Inflammatory macrophage treated with lipopolysaccharide for 1 hour (primary cell): ENCODE measurements at places on chromosomes 7 and 10.
A peak's percentile ranks its signal among the peaks of the same experiment; 100 is the strongest.

GRCh38 chr7:96097835-96098234 is 224.1 kb downstream of the SLC25A13 start:
- DNase-seq, result no peak

- DNase-seq, result no peak
Observed at GRCh38 chr7:26944501-26945358, 80.3 kb upstream of the SKAP2 start.

GRCh38 chr7:112084520-112084971 is 121.7 kb downstream of the DOCK4 start:
- peak; percentile 98 for DNase-seq

GRCh38 chr7:106829496-106829895 is 35.6 kb upstream of the PIK3CG start:
- DNase-seq, result no peak

- DNase-seq, result peak; percentile 5
Observed at GRCh38 chr10:88456730-88457129, 126.4 kb downstream of the RNLS start.

- no peak for DNase-seq
Observed at GRCh38 chr7:54663603-54664234, 95.3 kb downstream of the SEC61G start.

GRCh38 chr10:12476656-12477055 is 127.3 kb downstream of the CAMK1D start:
- no peak for DNase-seq

GRCh38 chr10:124288928-124289850 is 129.5 kb downstream of the OAT start:
- no peak for DNase-seq

GRCh38 chr7:101294039-101294831 is 27.4 kb downstream of the IFT22 start:
- DNase-seq, result no peak

DNA sequence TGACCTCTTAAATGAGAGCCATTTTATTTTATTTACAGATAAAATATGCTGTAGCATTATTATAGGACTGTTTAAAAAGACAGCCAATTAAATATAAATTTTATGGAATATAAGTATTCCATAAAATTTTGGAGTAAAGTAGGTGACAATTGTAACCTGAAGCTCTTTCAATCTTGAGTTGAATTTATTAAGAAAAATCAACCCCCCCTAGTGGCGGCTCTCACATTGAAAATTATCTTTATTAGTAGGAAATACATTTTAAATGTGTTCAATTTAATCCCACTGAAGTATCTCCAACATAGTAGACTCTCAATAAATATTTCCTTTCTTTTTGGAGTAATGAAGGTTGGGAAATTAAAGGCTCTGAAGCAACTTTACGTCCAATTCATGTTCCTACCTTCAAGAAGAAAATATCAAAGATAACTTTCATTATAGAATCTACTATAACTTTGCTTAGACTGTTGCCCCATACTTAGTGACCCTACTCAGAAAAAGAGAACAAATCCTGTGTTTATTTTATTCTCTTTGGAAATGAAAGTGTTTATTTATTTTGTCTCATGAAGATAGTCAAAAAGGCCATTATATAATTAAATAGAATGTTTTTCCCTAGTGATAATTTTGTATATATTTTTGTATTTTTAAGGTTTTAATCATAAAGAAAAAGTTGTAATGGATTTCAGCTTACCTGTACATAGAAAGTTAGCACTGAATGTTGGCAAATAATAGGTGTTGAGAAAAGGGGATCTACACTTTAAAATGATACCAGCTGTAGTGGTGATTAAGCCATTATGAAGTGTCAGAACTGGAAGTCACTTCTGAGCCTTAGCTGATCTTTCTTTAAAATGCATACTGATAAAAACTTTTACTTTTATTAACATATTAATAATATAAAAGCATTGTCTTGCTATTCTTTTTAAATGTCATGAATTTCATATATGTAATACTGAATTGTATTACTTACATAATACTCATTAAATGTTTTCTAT is 3.3 kb downstream of the AHR start:
- DNase-seq, result peak; percentile 86

DNA sequence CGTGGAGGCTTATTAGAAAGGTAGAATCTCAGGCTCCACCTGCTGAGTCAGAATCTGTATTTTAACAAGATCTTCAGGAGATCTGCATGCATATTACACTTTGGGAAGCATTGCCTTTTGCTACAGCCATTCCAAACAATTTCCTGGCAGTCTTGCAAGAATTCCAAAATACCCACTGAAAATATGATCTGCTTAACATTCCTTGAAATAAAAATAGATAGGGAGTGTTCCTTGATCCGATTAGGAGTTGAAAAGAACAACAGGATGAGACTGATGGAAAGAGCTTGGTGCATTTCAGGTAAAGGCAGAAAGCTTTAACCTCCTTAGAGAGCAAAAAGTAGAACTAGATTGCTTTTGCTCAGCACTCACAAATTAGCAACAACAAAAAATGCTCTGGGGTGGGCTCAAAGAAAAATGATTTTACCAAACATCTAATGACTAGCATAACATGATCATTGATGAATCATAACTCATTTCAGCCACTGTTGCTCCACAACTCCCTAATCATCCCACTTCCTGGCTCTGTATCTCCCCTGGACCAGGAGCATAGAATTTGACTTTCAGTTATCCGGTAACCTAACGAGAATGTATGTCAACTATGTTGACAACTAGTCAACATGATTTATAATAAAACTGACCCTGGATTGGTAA is 115.2 kb downstream of the RNLS start:
- DNase-seq, result no peak

- DNase-seq, result no peak
Observed at GRCh38 chr7:116232350-116232749, 22.0 kb downstream of the TES start.

DNA sequence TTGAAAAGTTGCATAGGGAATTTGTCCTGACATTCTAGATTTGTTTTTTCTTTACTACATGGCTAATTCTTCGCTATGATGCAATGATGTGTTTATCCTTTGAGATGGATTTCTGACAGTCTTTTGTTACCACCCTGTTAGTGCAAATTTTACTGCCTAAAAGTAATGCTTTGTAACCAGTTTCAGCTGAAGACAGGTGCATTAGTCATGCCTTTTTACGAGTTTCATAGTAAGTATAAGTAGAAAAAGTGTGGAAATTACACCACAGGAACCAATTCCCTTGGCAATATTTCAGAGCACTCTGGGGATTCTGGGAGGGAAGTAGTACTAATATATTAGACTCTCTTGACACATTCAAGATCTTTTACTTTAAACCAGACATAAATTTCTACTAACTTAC is 257.8 kb upstream of the DKK1 start:
- no peak for DNase-seq

- DNase-seq, result no peak
Observed at GRCh38 chr7:135845415-135846075, 96.9 kb upstream of the FAM180A start.

- DNase-seq, result no peak
Observed at GRCh38 chr7:88073626-88074025, 139.6 kb downstream of the ADAM22 start.

- DNase-seq, result no peak
Observed at GRCh38 chr7:120645966-120646365, 212.0 kb downstream of the TSPAN12 start.

DNA sequence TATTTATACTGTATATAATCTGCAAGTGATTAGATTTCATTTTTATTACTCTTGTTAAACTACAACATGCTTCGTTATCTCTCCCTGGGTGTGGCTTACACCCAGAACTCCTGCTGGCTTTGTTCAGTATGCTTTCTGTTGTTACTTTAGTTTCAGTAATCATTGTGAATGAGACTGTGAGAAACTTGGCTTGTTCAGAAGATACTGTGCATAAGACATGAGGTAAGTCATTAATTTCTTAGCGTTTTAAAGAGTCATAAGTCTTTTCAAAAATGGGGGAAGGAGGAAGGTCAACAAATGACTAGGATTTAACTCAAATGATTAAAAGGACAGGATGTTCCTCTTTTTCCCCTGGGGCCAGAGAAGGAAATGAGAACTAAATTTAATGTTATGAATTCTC is 11.6 kb upstream of the ADD3 start:
- DNase-seq, result peak; percentile 49

DNA sequence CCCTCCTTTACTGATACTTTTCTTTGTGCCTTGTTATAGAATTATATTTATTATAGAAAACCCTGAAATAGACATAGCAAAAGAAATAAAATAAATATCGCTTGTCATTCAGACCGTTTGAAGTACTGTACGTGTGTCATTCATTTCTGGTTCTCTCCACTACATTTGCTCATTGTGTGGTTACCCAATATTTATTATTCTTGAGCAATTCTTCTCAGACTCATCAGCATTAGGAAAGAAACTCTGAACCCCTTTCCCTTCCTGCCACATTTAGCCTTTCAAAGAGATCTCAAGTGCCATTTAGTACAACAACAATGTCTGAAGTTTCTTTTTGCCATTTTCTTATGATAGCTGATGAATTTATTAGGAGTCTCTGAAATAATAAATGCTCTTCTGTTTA is 154.1 kb downstream of the KIAA1217 start:
- no peak for DNase-seq

- DNase-seq, result no peak
Observed at GRCh38 chr10:117488004-117488403, 54.5 kb upstream of the EMX2 start.

GRCh38 chr7:7178081-7178480 is 4.3 kb upstream of the C1GALT1 start:
- no peak for DNase-seq

GRCh38 chr7:137476937-137477336 is 133.4 kb upstream of the PTN start:
- no peak for DNase-seq

GRCh38 chr10:94481410-94481809 is 64.2 kb upstream of the HELLS start:
- DNase-seq, result no peak

GRCh38 chr7:105011831-105012502 is 2.0 kb upstream of the KMT2E start:
- DNase-seq, result no peak

DNA sequence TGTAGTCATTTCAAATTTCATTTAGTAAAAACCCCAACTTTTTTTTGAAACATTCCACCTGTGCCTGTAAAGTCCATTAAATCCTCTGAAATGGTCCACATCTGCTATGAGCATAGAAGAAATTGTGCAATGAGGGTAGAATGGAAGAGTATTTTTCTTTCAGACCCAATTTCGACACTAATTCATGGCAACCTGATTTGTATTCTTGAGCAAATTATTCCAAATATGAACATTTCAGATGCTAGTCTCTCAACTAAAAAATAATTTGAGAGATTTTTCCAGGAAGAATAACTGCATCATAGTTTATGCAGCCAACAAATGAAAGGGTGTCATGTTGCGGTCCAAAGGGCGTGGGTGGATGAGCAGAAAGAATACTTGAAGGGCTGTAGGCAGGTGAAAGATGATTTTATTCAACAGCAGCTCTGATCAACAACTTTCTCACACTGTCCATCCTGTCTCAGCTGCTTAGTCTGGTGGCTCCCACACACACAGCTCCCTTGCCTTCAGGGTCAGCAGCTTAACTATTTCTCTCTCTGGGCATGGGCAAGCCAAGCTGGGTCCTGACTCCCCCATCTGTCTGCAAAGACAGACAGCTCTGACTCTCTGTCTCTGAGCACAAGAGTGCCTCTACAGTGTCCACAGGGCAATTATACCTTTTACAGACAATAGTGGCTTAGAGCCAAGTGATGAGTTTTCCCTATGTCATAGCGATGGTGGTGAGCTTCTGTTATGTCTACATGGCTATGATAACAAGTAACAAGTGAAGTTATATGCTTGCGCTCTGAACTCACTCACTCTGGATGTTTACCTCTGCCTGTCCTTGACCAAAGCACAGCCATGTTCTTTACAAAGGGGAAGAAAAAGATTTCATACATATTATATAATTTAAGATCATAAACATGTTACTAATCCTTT is 11.5 kb downstream of the STEAP2 start:
- DNase-seq, result no peak

- DNase-seq, result no peak
Observed at GRCh38 chr10:55979203-55979602, 381.9 kb downstream of the ZWINT start.

GRCh38 chr7:122454776-122455507 is 150.4 kb upstream of the FEZF1 start:
- no peak for DNase-seq

GRCh38 chr10:97053276-97053675 is 132.5 kb downstream of the SLIT1 start:
- DNase-seq, result no peak

GRCh38 chr10:101573885-101574753 is 13.9 kb downstream of the POLL start:
- no peak for DNase-seq

- no peak for DNase-seq
Observed at GRCh38 chr7:22942191-22942590, 71.7 kb downstream of the HYCC1 start.

DNA sequence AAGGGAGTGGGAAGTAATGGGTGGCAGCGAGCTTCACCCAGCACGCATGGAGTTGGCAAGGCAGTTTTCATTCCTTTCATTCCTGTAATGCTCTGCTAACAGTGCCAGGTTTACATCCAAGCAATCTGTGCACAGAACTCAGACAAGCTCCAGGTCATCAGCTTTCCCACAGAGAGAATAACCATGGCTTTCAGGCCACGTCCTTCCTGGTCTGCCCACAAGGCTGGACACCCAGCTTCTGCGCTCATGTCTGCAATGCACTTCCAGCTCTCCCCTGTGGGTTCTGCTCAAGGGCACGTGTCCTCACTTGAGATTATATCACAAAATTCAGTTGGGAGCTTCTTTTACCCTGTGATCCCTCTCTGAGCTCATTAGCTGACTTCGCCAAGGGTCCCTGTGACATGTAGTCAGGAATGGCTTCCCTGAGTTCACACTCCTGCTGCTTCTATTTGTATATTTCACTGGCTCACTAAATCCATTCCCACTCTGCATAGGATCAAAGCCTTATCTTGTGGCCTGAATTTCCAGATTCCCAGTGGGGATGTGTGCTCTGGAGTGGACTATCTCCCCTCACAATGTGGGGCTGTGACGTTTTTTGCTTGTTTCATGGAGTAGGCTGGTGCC is 18.6 kb downstream of the AKR1C2 start:
- DNase-seq, result no peak

DNA sequence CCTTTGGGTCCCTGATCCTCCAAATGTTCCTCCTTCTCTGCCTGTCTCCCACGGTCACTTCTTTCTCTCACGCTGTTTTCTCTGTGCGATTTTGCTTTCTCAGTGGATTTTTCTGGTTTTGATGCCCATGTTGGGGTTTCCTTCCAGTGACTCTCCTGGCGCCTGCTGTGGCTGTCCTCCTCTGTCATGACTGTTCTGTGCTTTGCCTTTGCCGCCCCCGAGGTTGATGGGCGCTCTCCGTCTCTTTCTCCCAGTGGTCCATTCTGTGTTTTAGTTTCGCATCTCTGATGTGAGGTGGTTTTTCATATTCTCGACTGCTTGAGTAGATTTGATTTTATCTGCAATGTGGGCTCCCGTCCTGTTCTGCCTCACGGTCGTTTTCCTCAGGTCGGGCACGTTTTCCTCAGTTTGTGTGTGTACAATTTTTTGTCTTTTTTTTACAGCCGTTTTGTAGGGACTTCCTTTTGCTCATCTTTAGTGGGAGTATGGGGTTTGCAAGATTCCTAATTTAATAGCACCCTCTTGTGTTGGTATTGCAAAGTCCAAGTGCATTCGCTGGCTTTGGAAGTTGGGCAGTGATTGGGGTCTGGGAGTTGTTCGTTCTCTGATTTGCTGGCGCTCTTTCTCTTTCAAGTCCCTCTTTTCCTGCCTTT is 100.0 kb downstream of the INPP5A start:
- peak; percentile 81 for DNase-seq
